ENCODE measurements at places on chromosomes 3 and 15. TPM values are rescaled to one million over a fixed set of nuclear protein-coding genes. Genes with fewer than 3 reads are reported as not detected.

DNA sequence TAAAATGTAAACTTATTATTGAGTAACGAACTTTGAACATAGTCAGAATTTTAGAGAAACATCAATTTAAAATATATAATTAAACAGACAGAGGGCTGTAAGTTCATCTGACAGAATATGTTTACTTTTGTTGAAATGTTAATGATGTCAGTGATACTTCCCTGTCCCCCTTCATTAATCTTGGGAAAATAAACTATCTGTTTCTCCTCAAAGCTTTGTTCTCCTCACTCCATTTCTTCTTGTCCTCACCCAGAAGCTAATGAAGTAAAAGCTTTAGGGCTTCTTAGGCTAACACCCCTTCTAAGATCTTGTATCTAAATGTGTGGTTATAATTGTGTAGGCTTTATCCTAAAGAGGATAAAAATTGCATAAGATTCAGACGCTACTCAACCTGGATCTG, 1031.8 kb downstream of the FHIT start:
- no peak for ATAC-seq

DNA sequence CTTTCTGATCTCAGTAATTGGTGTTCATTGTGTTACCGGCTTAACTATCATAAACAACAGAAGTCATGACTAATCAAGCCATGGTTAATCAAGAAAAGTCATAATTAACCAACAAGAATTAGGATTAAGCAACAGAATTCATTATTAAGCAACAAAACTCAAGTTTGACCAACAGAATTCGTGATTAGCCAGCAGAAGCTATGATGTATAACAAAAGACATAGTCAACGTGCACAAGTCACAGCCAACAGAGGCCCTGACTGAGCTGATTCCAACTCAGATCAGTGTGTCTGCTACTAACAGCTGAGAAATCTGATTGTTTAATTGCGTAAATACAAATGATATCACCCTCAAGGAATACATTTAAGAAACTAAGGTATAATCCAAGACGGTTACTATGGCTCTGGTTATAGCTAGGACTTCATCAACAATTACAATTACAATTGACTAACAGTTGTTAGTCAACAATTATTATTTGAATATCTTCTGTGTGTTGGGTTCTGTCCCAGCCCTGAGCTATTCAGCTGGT, 67.7 kb downstream of the RARB start:
- ATAC-seq = no peak

DNA sequence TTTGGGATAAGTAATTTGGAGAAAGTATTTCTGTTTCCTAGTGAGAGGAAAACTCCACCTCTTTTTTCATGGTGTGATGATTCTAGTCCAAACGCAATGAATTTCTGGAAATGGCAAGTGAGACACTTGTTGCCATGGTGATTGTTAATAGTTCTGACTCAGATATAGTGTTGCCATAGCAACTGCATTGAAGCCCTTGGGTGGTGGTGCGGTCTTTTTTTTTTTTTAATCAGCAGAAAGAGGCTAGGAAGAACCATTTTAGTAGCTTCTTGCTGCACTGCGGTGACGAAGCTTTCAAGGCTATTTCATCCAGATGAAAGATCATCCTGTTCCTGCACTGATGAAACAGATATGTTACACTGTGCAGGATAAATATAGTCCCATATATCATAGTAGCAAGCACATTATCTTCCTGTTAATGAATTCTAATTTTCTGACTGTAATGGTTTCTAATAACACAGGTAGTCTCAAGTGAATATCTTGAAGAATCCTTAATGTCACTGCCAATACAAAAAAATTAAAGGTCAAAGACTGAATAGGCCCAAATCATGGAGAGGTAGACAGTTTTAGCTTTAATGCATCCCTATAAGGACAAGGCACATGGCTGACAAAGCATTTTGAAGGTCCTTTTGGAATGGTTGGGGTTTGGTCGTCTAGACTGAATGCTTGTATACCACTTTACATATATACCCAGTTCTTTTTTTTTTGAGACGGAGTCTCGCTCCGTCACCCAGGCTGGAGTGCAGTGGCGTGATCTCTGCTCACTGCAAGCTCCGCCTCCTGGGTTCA, 125.1 kb upstream of the ZBTB20 start:
- ATAC-seq = no peak

DNA sequence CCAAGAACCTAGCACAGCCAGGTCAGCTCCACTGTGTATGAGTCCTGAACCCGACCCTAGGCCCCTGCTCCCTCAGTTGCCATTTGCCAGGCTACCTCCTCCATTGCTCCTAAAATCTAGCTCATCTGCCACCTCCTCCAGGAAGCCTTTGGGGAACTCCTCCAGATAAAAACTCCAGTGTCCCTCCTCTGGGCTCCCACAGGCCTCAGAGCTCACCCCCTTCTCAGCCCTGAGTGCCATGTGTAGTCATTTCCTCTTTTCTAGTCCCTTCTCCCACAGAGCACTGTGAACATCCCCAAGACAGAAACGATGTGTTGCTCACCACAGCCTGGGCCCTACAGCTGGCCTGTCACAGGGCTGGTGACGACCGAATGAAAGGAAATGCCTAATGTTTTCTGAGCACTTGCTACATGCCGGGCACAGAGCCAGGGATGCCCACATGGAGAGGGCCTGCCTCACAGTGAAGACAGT, 61.0 kb downstream of the IQSEC1 start:
- ATAC-seq = peak; percentile 40

Gene CTXN2
- total RNA-seq = not detected

DNA sequence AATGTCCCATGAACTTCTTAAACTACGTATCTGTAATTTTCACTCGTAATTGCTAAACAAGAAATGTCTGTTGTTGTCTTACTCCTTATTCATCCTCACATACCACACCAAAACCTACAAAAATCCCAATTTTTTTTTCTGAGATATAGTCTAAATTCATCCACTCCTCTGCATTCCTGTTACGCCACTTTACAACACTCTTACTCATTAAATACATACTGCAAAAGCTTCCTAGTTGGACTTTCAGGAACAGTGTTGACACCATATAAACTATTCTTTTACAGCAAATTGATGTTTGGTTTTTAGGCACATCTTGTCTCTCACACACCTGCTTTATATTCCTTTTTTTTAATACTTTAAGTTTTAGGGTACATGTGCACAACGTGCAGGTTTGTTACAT, 934.9 kb upstream of the CADM2 start:
- ATAC-seq = no peak

DNA sequence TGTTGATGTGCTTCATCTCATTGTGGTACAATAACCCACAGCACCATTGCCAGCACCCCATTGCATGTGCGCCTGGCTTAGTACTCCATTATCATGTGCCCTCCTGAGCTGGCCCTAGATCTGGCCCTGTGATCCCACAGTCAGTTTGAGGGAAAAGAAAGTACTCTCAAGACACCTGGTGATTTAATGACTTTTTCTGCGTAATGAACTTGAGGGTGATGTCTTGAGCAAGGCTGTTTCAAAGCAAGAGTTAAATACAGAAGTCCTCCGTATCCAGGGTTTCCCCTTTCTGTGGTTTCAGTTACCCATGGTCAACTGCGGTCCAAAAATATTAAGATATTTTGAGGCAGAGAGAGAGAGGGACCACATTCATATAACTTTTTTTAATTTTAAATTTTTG, 16.3 kb downstream of the C3orf20 start:
- ATAC-seq = no peak

DNA sequence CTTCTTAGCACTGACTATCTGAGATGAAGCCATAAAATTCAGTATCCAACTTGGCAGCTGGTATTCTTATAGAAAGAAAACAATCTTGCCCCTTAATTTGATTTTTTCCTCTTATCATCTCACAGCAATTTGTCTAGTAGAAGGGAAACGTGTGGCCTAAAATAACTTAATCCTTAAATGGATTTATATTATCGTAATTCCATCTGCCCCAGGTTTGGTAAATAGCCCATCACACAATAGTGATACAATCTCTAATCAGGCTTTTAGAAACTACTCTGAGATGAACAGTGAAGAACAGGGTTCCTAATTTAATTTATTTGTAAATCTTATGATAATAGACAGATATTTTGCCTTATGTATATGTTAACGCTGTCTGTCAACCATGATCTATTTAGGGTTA, 24.8 kb downstream of the PEX5L start:
- no peak for ATAC-seq

DNA sequence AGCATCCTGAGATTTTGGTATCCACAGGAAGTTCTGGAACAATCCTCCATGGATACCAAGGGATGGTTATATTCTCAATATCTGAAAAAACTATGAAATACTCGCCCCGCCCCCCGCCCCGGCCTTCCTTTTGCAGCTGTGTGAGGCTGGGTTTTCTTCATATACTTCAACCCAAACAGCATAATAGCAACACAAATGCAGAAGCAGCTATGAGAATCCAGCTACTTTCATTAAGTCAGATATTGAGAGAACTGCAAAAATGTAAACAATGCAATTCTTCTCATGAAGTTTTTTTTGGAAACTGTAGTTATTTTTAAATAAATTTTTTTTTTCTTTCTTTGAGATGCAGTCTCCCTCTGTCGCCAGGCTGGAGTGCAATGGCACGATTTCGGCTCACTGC, 10.9 kb upstream of the IDH2 start:
- ATAC-seq = no peak

- ATAC-seq = no peak
Measured at GRCh38 chr15:37097144-37097919, 3.0 kb downstream of the MEIS2 start.

Gene SEMA7A
- 4.0 TPM for total RNA-seq

DNA sequence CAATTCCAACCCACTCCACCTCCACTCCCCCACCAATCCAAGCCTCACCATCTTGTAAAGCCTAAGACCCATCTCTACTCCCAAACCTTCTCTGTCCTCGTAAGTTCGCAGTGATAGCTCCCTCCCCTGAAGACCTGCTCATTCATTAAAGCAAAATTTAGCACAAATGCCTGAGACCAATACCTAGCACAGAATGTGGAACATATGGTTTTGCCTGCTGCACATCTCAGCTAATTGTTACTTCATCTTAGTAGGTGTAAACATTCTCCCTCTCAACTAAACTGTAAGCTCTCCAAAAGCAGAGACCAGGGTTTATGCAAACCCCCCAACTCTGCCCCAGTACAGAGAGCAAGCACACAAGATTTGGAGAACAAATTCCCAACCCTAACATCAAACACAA, 20.5 kb downstream of the DCLK3 start:
- no peak for ATAC-seq

Gene RPL14
- total RNA-seq = 1,667 TPM

Gene SH3GL3
- total RNA-seq = 3.3 TPM

GRCh38 chr3:89266074-89266473, 158.7 kb downstream of the EPHA3 start:
- ATAC-seq = no peak

GRCh38 chr3:61134532-61134931, 116.7 kb downstream of the FHIT start:
- ATAC-seq = peak; percentile 58

Gene HRG
- 0.12 TPM for total RNA-seq

Gene HHLA2
- not detected for total RNA-seq

GRCh38 chr3:160842021-160843005, 86.3 kb downstream of the PPM1L start:
- no peak for ATAC-seq

GRCh38 chr3:120410541-120410940, 40.3 kb downstream of the FSTL1 start:
- no peak for ATAC-seq

Gene ANKRD63
- total RNA-seq = not detected

DNA sequence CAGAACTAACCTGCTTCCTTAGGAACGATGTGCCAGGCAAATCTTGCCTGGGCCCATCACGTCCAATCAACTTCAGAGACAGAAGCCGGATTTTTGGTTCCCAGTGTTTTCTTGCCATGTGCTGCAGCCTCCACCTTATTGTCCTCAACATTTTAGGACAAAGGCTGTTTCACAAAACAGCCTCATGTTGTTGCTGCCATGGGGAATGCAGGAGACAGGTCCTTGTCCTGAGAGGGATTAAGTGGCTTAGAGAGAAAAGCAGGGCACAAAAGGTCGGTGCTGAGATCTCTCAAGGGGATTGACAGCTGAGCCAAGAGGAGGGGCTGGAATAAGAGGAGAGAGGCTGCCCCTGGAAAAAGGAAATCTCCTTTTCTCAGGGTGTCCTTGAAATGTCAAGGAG, 11.3 kb upstream of the NMNAT3 start:
- ATAC-seq = no peak

GRCh38 chr3:160564949-160565441, 376 bp downstream of the KPNA4 start:
- ATAC-seq = peak; percentile 85

DNA sequence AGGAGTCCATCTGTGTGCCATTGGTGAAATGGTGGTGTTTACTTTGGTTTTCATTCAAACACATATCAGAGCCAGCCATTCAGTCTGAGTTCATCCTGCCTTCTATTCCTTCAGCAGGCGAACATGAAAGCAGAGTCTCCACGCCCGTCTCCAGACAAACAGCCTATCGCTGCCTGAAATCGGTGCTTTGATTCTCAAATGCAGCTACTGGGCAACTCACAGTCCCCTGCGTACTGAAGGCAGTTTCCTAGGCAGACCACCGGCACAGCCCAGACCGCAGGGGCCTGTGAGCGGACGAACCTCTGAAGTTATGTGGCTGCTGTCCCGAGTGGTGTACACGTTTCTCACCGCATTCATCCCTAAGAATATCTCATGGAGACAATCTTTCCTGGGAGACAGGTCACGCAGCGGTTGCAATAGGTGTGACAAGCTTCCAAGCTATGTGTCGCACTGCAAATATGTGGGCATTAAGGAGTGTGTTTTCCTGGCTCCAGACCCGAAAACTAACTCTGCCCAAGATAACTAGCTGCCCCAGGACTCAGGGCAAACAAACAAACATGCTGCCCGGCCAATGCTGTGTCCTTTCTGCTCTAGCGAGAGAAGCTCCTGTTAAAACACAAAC, 16.9 kb upstream of the RYR3 start:
- ATAC-seq = no peak

- no peak for ATAC-seq
Measured at GRCh38 chr15:95277266-95277665, 1045.9 kb downstream of the MCTP2 start.

GRCh38 chr3:115550285-115550761, 73.0 kb upstream of the GAP43 start:
- ATAC-seq = no peak

Gene OXNAD1
- 11.0 TPM for total RNA-seq

- no peak for ATAC-seq
Measured at GRCh38 chr3:156536524-156537316, 18.2 kb downstream of the SSR3 start.

Gene FBXO45
- 12.1 TPM for total RNA-seq

- peak; percentile 55 for ATAC-seq
Measured at GRCh38 chr3:187318819-187319616, 27.5 kb upstream of the MASP1 start.
